ENCODE measurements at places on chromosomes 13 and 19.

- no peak for DNase-seq
Measured at GRCh38 chr13:104773775-104774174, 1707.6 kb upstream of the SLC10A2 start.

GRCh38 chr13:29227576-29227975 lies 367.9 kb downstream of the SLC7A1 start:
- no peak for DNase-seq

DNA sequence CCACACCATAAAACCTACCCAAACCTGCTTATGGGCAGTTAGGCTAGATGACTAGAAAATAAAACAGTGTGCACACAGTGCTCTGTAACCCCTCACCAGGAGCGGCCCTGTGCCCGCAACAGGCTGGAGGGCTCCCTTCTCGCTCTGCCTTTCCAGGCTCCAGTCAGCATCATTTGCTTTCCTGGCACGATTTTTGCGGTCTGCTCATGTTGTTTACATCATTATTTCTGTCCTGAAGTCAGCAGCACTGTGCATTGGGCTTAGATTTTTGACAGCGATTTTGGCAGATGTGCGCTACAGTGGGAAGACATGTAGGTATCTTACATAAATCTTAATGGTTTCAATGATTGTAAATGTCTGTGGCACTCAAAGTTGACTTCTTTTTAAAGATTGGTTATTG lies 344.0 kb downstream of the MTUS2 start:
- no peak for DNase-seq

DNA sequence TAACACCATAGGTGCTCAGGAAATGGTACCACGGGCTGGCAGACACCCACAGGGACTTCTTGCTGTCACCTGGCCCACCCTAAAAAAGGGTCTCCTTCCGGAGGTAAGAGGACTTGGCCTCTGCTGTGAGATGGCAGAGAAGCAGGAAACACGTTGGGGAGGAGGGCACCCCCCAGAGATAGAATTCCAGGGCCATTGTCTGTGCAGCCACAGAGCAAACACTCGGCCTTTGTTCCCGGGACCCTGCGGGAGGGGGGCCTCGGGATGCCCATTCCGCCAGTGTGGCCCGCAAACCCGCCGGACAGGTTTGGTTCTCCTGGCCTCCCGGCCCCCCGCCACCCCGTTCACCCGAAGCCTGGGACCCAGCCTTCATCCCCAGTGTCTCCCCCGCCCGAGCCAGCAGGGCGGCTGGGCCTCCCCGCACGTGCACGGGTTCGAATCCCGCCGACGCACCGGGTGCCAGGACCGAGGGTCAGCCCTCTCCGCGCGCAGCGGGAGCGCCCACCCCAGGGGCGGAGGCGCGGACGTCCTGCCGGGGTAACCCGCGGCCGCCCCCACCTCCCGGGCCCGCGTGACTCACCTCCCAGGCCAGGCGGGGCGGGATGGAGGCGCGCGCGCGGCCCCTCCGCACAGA lies 714 bp downstream of the PLPP2 start:
- no peak for DNase-seq

GRCh38 chr13:113863524-113864272 lies at the start of gene GAS6:
Gene GAS6 (minus strand): TSS chr13:113864076. CDS start chr13:113863920, 156 bp downstream.
- no peak for DNase-seq

- no peak for DNase-seq
Measured at GRCh38 chr19:15479391-15480345, at the start of gene PGLYRP2. Gene PGLYRP2 (minus strand): TSS chr19:15479501. CDS start chr19:15479371, 130 bp downstream.

GRCh38 chr19:58014141-58014540 lies 11.5 kb upstream of the ZNF606 start:
- DNase-seq: no peak

DNA sequence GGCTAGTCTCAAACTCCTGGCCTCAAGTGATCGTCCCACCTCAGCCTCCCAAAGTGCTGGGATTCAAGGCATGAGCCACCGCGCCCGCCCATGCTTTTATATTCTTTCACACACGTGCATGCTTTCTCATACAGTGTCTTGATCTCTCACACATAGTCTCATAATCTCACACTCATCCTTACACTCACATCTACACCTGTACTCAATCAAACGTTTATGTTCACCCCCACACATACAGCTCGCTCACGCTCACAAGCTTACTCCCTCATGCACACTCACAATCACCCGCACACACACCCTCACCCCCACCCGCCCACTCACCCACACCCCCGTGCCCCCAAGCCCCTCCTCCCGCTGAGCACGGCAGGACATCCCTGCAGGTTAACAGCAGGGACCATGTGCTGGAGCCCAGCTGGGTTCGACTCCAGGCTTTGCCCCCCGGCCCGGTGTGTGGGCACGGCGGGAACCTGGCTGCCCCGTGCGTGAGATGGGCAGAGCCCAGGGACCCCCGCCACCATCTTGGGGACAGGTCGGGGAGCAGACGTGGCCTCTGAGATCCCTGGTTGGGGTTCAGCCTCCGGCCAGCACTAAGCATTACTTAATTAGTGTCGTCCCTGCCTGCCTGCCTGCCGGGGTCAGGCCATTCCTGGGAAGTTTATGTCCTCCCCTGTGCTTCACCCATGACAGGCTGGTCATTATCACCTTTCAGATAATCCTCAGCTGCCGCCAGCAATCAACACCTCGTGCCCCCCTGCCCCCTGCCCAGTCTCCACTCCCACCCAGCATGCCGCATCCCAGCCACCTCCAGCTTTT lies 11.4 kb downstream of the SBK2 start:
- no peak for DNase-seq

DNA sequence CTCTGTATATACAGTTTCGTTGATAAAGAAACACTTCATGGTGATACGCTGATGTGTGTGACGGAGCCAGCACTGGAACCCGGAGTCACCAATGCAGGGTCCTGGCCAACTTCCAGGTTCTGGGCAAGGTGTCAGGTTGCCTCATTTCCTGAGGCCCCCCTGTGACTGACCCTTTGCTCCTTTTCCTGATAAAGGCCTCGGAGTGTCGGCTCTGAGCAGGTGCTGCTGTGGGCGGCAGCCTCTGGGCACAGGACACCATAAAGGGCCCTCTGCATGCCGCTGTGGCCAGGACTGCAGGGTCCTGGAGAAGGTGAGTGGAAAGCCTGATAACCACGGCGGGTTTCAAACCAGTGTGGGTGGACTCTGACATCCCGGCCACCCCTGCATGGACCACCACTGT lies 17.3 kb upstream of the MYDGF start:
- no peak for DNase-seq

DNA sequence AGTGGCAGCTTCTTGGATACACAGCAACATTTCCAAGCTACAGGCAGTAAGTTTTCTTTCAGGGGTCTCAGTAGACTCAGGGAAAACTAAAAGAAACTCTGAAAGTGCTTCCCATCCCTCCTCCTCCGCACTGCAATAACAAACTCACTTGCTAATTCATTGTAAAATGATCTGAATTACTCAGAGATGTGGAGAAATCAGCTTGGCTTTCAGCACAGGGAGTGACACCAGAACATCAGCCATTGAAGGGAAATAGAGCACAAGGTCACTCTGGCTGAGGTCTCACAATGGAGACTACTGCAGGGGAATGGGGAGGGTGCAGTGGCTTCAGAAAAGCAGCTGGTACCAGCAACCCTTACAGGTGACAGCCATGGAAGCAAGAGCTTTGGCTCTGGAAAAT lies 137.3 kb upstream of the SERP2 start:
- DNase-seq: no peak

DNA sequence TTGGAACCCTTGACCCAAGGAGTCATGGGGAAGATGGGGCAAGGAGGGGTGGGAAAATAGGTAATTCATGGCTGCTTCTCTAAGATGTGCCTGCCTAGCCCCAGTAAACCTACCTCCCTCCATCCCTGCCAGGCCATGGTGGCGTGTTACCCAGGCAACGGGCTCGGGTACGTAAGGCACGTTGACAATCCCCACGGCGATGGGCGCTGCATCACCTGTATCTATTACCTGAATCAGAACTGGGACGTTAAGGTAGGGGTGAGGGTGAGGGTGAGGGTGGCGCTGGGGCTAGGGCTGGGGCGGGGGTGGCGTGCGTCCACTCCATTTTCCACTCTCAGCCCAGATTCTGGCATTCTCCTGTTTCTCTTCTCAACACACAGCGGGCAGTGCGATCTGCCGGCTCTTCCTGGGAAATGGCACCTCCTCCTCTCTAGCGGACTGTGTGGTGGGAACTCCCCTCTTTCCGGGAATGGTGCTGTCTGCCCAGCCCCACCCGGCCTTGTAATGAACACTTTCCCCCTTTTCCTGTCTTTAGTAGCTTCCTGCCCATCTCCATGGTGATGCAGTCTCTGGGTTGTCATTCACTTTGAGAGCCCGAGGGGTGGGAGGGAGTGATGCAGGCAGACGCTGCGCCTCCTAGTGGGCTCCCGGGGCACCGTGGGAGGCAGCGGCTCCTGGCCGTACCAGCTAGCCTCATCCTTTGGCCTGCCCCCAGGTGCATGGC lies 7.6 kb downstream of the EGLN2 start:
- peak; percentile 73 for DNase-seq

- no peak for DNase-seq
Measured at GRCh38 chr13:75760131-75761021, 124.2 kb downstream of the LMO7 start.

DNA sequence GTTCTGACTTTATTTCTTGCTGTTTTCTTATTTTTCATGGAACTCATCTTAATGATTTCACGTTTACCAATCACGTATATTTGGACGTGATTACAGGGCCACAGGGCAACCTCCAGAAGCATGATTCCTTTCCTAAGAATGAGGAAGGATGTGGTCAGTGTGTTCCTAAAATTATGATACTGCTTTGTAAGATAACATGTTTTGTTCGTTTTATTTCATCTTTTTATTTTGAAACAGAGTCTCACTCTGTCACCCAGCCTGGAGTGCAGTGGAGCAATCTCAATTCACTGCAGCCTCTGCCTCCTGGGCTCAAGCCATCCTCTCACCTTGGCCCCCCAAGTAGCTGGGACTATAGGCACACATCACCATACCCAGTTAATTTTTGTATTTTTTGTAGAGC lies 24.8 kb upstream of the LAIR1 start:
- DNase-seq: no peak

GRCh38 chr13:31209172-31209840 lies 9.5 kb downstream of the B3GLCT start:
- no peak for DNase-seq

DNA sequence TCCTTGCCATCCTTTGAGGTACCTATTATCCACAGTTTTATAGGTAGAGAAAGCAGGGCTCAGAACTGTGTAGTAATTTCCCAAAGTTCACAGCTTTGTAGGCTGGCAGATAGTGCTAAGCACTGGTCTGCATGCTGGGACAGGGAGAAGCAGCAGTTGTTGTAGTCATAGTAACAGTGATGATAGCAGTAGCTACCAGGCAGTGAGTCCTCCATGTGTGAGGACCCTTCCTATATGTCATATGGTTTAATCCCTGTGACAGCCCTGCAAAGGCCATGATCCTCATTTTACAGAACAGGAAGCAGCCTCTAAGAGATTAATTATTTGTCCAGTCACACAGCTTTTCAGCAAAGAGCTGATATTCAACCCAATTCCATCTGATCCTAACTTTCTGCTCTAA lies 21.0 kb downstream of the SERP2 start:
- no peak for DNase-seq

- no peak for DNase-seq
Measured at GRCh38 chr13:73299787-73300186, 241.0 kb downstream of the KLF5 start.

- DNase-seq: no peak
Measured at GRCh38 chr19:41708481-41708880, at the start of gene CEACAM5. Gene CEACAM5 (plus strand): TSS chr19:41708626. CDS start chr19:41708732, 106 bp downstream.

GRCh38 chr13:114111577-114111976 lies 20.8 kb downstream of the RASA3 start:
- no peak for DNase-seq

- no peak for DNase-seq
Measured at GRCh38 chr13:85626603-85627002, 172.6 kb downstream of the SLITRK6 start.

- no peak for DNase-seq
Measured at GRCh38 chr13:21150013-21150412, 26.3 kb downstream of the SKA3 start.

DNA sequence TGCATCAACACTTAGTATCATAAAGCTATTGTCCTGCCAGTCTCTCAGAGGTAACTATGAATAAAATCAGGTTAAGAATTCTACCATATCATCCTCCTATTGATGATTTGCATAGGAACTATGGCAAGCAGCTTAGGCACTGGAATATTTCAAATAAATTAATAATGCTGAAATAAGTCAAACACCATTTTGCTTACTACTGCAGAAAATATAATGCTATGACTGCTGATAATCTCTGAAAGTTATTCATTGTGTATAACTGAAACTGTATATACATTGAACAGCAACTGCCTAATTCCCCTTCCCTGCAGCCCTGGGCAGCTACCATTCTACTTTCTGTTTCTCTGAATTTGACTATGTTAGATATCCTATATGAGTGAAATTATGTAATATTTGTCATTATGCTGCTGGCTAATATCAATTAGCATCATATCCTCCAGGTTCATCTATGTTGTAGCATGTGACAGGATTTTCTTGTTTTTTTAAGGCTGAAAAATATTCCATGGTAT lies 318.8 kb upstream of the SGCG start:
- no peak for DNase-seq

- no peak for DNase-seq
Measured at GRCh38 chr13:54750521-54750920, 1721.9 kb downstream of the OLFM4 start.

- DNase-seq: no peak
Measured at GRCh38 chr13:43939086-43939485, 59.4 kb downstream of the LACC1 start.

DNA sequence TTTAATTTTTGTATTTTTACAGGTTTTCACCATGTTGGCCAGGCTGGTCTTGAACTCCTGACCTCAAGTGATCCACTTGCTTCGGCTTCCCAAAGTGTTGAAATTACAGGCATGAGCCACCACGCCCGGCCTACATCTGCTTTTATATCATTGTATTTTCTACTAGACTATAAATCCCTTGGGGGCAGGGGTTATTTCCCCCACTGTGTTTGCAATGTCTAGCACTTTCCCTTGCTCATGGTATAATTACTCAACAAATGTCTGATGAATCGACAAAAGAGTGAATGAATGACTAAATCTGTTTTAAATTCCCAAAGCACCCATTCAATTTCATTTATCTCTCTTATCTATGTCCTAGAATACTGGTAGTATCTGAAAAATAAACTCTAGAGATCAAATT lies 244.5 kb upstream of the CSNK1A1L start:
- no peak for DNase-seq

- DNase-seq: no peak
Measured at GRCh38 chr19:57075801-57076492, 43.8 kb upstream of the USP29 start.

DNA sequence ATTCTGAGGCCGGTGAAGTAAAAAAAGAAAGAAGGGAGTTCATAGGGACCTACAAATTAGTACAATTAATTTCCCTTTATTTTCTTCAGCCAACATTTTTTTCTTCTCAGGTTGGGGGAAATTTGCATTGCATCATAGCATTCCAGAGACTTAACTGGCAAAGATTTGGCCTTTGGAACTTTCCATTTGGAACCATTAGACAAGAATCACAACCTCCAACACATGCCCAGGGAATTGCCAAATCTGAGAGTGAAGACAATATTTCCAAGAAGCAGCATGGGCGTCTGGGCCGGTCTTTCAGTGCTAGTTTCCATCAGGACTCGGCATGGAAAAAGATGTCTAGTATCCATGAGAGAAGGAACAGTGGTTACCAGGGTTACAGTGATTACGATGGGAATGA lies 6.4 kb upstream of the ERCC5 start:
- no peak for DNase-seq

All from activated CD4-positive, alpha-beta T cell treated with anti-CD3 and anti-CD28 coated beads, Interleukin-2, amount 50 U/mL, for 4 hours (primary cell).